ENCODE measurements at places on chromosomes 16 and 17. TPM values are rescaled to one million over a fixed set of nuclear protein-coding genes. Genes with fewer than 3 reads are reported as not detected.

- no peak overlapping the region for H3K27ac ChIP-seq
- H3K4me1 ChIP-seq: no peaks in the 10 kb centered on the region
- H3K4me3 ChIP-seq: no peak overlapping the region
- no peaks in the 10 kb centered on the region for H3K27me3 ChIP-seq
- no peak for DNase-seq
These were observed 28.3 kb upstream of the TENT4B start for GRCh38 chr16:50124769-50125168.

DNA sequence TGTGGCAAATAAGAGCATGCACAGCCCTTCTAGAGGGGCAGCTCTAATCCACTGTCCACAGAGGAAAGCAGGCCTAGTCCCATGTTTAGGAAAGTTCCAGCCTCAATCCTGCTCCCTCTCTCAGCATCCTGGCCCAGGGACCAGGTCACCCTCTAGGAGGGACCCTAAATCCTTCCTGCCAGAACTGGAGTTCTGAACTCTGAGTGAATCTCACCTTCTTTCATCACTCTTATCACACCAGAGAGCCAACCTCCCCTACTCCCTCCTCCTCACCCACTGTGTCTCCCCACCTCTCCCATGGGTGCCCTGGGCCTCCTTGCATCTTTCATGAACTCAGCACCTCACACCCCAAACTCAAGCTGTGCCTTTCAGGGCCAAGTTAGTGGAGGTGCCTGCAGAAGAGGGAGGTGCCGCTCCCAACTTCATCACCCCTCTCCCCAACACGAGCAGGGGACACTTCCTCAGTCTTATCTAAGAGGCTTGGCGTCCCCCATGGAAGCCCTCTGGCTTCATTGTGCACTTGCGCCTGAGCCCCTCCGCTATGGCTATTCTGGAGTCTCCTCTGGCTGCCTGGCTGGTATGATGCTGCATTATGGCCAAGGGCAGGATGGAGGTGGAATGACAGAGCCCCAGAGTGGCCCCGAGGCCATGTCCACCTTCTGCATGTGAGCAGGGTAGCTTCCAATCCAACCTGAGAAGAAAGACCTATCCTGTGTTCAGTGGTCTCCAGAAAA, 31.7 kb downstream of the PIK3R6 start:
- H3K36me3 ChIP-seq: no peaks in the 10 kb centered on the region
- DNase-seq: no peak
- no peaks in the 10 kb centered on the region for H3K27me3 ChIP-seq
- H3K4me1 ChIP-seq: no peaks in the 10 kb centered on the region

DNA sequence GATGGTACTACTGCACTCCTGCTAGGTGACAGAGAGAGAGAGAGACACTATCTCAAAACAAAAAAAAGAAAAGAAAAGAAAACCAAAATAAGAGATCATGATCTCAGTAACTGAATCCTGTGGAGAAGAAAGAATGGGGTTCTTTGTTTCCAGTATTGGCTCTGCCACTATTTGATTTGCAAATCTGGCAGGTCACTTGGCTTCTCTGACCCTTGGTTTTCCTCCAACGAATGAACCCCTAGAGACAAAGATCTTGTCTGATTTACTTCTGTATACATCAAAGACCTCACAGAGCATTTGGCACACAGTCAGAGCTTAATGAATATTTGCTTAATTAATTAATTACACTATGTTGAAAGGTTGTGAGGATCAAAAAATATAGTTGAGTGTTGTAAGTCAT, 47.9 kb upstream of the NLK start:
- peak; percentile 40 for DNase-seq
- no peak overlapping the region for H3K27ac ChIP-seq
- H3K4me3 ChIP-seq: no peak overlapping the region
- peaks cover 12% of the 10 kb centered on the region for H3K4me1 ChIP-seq

DNA sequence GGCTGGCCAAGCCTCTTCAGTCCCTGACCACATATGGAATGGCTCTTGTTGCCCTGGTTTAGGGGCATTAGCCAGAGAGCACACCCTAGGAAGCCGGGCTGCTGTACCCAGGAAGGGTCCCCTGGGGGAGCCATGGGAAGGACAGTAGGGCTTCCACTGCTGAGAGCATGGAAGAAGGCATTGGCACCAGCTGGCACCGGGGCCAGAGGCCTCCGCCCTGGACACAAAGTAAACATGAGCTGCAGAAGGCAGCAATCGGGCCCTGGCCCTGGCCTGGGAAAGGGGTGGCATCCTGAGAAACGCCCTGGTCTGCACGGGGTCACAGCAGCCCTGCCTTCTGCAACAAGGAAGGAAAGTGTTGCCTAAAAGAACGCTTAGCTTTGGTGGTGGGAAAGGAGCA, 49.4 kb downstream of the VAC14 start:
- H3K27me3 ChIP-seq: no peaks in the 10 kb centered on the region
- no peaks in the 10 kb centered on the region for H3K36me3 ChIP-seq
- no peak overlapping the region for H3K4me3 ChIP-seq

DNA sequence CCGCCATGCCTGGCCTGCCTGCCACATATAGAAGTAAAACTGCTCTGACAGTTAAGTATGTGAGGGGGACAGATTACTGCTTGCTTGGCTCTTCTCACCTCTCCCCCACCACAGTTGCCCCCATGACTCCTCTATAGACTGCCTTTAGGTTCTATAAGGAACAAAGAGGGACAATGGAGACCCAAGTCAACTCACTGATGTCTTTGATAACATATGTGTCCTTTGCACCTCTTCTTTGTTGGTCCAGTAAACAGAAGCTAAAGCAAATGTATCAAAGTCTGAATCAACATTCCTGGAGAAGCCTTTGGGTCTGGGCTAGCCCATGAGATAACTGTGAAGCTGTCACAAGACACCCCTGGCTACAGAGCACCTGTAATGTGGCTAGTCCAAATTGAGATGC, 27.1 kb downstream of the NUDT7 start:
- H3K36me3 ChIP-seq: no peaks in the 10 kb centered on the region
- H3K27ac ChIP-seq: no peak overlapping the region
- no peaks in the 10 kb centered on the region for H3K4me1 ChIP-seq

DNA sequence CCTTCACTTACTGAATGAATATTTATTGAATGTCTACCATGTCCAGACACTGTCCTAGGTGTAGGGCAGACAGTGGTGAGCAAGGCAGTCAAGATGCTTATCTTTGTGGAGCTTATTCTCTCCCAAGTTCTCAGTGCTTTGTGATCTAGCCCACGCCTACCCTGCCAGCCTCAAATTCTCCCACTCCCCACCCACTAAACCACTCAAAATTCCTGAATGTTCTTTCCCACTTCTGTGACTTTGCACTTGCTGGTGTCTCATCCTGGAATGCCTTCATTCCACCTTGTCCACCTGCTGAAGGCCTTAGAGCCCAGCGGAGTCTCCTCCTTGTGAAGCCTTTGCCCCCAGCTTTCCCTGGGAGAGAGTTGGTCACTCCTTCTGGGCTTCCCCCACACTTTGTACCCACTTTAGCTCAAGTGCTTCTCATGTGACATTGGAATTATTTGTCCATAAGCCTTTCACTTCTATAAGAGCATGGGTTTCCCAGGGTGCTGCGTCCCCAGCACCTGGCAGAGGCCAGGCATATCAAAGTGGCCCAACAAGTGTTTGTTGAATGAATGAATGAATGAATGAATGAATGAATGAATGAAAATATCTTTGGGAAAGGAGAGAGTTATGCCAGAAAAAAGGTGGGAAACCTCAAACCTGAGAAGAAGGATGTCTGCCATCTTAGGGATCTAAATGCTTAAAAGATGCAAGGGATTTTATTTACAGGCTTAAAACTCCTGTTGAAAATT, 23.0 kb downstream of the CCDC182 start:
- H3K4me3 ChIP-seq: no peak overlapping the region
- no peaks in the 10 kb centered on the region for H3K36me3 ChIP-seq
- H3K27me3 ChIP-seq: no peaks in the 10 kb centered on the region
- no peak for DNase-seq
- peaks cover 16% of the 10 kb centered on the region for H3K4me1 ChIP-seq
- H3K27ac ChIP-seq: no peak overlapping the region

DNA sequence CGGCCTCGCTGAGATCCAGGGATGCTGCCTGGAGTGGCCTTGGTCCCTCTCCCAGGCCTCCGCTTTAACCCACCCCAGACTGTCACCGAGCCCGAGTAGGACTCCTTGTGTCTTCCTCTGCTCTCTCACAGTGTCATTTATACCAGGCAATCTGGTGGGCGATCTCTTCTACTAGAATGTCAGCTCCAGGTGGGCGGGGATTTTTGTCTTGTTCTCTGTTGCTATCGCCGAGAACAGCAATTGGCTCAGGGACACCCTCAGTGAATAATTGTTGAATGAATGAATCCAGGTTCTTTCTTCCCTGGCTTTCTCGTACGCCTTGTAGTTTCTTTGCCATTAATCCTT, 591 bp downstream of the DHX38 start:
- peaks cover 24% of the 10 kb centered on the region for H3K36me3 ChIP-seq
- H3K4me3 ChIP-seq: peak overlapping the region; percentile 100
- peak; percentile 65 for DNase-seq
- peaks cover 34% of the 10 kb centered on the region for H3K4me1 ChIP-seq
- H3K27me3 ChIP-seq: no peaks in the 10 kb centered on the region

- H3K4me1 ChIP-seq: peaks cover 5% of the 10 kb centered on the region
- no peaks in the 10 kb centered on the region for H3K36me3 ChIP-seq
- H3K27ac ChIP-seq: no peak overlapping the region
- no peak overlapping the region for H3K4me3 ChIP-seq
- no peaks in the 10 kb centered on the region for H3K27me3 ChIP-seq
- DNase-seq: no peak
These were observed 245.0 kb upstream of the CACNG5 start for GRCh38 chr17:66589892-66590291.

DNA sequence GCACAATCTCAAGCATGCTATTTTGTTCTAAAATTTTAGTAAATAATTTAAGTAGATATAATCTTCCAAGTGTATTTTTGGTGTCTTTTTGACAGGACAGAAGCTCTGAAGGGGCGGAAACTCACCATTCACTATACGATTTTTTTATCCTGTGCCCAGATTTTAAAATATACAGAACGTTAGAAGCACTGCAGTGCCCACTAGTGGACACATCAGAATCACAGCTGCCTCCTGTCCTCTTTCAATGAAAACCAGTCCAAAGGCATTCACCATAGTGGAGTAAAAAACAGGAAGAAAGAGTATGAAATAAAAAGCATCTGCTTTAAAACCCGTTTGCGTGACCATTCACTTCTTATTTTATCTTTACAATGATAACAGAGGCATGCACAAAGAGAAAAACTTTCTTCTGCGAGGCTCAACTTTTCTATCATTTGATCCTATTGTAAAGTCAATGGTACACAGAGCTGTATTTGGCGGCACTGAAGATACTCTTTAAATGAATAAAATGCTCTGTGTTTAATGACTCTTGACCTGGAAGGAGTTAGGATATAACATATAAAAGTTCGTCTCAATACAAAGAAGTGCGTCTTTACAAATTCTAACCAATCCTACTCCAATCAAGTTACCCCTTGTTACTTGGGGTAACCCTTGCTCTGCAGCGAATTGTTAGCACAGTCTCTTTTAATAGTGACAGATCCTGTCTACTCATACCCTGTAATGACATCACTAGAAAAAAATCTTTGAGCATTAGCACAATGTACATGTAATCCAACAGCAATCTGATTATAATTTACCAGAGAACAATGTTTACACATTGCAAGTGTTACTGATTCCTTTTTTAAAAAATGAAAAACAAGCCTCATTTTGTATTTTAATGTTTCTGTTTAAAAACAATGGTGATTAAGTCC, 339.8 kb upstream of the PSMD7 start:
- no peaks in the 10 kb centered on the region for H3K4me1 ChIP-seq
- no peak overlapping the region for H3K27ac ChIP-seq
- H3K36me3 ChIP-seq: no peaks in the 10 kb centered on the region
- DNase-seq: peak; percentile 84

DNA sequence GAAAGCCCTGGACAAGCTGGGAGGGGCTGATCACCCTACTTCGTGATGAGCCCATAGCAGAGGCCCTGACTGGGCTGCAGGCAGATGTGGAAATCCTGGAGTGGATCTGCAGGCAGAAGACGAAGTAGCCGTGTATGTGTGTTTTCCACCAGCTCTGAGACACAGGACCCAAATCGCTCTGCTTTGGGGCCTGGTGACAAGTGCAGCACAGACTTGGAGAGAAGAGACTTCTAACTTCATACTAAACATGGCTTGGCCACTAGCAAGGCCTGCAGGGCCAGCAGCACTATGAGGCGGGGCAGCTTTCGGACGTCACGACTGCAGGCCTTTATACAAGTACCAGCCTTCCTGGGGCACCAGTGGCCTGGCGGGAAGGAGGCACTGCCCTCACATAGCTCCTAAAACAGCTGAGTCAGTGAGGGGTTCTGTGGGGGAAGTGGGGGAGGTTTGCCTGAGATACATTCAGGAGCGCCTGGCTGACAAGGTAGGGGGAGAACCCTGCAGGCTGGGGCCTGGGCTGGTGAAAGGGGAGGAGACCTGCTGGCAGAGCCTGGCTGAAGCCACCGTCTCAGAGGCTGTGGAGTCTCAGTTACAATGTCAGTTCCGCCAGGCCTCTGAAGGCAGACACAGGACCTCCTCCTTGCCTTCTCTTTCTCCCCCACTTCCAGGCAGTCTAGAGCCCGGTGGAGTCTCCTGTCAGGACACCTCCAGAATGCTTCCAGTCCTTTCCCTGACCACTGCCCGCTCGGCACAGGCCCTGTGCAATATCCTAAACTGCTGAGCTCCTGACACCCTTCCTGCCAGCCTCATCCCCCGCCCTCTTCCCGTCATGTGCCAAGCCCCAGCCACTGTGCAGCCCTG, 73.4 kb downstream of the WSB1 start:
- no peaks in the 10 kb centered on the region for H3K27me3 ChIP-seq
- no peak overlapping the region for H3K4me3 ChIP-seq
- H3K27ac ChIP-seq: no peak overlapping the region
- H3K4me1 ChIP-seq: no peaks in the 10 kb centered on the region
- DNase-seq: no peak

- peak; percentile 93 for DNase-seq
- H3K27me3 ChIP-seq: no peaks in the 10 kb centered on the region
- H3K4me3 ChIP-seq: peak overlapping the region; percentile 88
- H3K36me3 ChIP-seq: peaks cover 22% of the 10 kb centered on the region
These were observed 1.6 kb downstream of the TMC8 start for GRCh38 chr17:78132084-78132676.

The ANKRD40CL gene
- not detected for total RNA-seq

- no peaks in the 10 kb centered on the region for H3K27me3 ChIP-seq
- peak within 1 kb of the TSS; percentile 86 for H3K4me3 ChIP-seq
- peaks cover 11% of the 10 kb centered on the region for H3K36me3 ChIP-seq
- H3K27ac ChIP-seq: peak within 1 kb of the TSS; percentile 81
These were observed at the start of gene VAMP2 for GRCh38 chr17:8162233-8162996. Gene VAMP2, minus strand, starts transcription at chr17:8162948. Its CDS starts 69 bp downstream, at chr17:8162879.

- H3K4me1 ChIP-seq: peaks cover 19% of the 10 kb centered on the region
- H3K36me3 ChIP-seq: no peaks in the 10 kb centered on the region
- no peak overlapping the region for H3K27ac ChIP-seq
- no peaks in the 10 kb centered on the region for H3K27me3 ChIP-seq
- H3K4me3 ChIP-seq: no peak overlapping the region
These were observed 8.2 kb downstream of the RHBDF2 start for GRCh38 chr17:76492989-76493501.

DNA sequence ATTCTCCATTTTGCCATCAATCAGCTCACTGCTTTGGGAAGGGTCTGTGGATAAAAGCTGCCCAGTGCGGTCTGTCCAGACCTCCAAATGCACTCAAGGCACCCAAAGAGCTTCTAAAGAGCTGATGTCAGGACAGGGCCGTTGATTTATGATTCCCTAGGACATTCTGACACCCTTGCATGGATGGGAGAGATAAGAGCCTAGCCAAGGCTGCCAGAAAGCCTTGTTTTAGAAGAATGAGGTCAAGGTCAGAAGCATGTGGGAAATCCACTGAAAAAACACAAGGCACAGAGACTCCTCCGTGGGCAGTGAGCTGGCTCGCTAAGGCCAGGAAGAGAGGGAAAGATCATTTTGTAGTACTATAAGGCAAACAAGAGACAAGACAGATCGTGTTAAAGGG, 214.0 kb downstream of the CDH11 start:
- no peaks in the 10 kb centered on the region for H3K27me3 ChIP-seq
- no peak for DNase-seq
- no peak overlapping the region for H3K4me3 ChIP-seq
- H3K36me3 ChIP-seq: no peaks in the 10 kb centered on the region
- H3K27ac ChIP-seq: no peak overlapping the region

The TP53TG3C gene
- total RNA-seq: not detected

The KREMEN2 gene
- 8.5 TPM for total RNA-seq

The CDK5R1 gene
- total RNA-seq: 0.51 TPM
